Immature natural killer cell (primary cell): ENCODE measurements at places on chromosomes 4 and X.

- DNase-seq, result no peak
Observed at GRCh38 chr4:174189392-174190015, 94.0 kb downstream of the FBXO8 start.

DNA sequence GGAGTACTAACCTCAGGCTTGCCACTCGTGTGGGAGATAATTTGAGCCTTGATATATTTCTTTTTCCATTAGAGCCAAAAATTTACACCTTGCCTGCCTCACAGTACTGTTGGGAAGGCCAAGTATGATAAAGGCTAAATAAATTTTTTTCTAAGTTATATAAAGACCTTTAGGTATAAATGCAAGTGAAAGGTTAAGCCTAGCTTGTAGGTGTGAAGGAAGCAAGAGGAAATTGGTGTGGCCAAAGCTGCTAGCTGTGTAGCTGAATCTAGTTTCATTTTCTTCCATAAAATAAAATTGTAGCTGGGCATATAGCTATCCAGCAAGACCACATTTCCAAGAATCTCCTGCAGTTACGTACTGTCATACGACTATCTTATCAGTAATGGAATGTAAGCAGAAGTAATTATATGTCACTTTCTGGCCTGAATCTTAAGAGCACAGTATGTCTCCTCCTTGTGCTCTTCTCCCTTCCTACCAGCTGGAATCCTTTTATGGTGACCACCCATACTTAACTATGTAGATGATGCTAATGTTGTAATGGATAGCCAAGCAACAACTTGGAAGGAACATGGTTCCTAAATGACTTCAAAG is 14.3 kb upstream of the GABRE start:
- DNase-seq, result no peak

- no peak for DNase-seq
Observed at GRCh38 chrX:3504916-3505315, 158.5 kb upstream of the MXRA5 start.

- no peak for DNase-seq
Observed at GRCh38 chrX:137945470-137945869, 379.5 kb downstream of the ZIC3 start.

GRCh38 chr4:96835991-96836390 is 996.1 kb downstream of the PDHA2 start:
- DNase-seq, result no peak

DNA sequence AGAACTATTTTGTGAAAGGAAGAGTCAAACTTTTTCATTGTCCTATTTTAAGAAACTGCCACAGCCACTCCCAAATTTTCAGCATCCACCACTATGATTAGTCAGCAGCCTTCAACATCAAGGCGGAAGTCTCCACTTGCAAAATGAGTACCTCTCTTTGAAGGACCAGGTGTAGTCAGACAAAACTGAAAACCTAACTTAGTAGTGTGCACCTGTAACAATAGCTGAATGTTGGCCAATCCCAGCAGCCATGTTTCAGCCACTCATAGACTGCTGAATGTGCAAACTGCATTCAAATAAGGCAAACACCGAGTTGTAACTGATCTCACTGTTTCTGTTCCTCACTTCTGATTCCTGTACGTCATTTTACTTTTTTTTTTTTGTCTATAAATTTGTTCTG is 341.1 kb downstream of the IL15 start:
- DNase-seq, result no peak

DNA sequence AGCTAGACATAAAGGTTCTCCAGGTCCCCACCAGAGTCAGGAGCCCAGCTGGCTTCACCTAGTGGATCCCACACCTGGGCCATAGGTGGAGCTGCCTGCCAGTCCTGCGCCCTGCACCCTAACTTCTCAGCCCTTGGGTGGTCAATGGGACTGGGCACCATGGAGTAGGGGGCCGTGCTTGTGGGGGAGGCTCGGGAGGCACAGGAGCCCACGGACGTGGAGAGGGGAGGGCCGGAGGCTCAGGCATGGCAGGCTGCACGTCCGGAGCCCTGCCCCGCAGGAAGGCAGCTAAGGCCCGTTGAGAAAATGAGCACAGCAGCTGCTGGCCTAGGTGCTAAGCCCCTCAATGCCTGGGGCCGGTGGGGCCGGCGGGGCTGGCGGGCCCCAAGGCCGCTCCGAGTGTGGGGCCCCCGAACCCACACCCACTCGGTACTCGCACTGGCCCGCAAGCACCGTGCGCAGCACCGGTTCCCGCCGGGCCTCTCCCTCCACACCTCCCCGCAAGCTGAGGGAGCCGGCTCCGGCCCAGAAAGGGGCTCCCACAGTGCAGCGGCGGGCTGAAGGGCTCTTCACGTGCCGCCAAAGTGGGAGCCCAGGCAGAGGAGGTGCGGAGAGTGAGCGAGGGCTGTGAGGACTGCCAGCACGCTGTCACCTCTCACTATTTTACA is 291.1 kb downstream of the KLHL4 start:
- DNase-seq, result no peak

- DNase-seq, result no peak
Observed at GRCh38 chr4:19575924-19576323, 675.8 kb upstream of the SLIT2 start.

DNA sequence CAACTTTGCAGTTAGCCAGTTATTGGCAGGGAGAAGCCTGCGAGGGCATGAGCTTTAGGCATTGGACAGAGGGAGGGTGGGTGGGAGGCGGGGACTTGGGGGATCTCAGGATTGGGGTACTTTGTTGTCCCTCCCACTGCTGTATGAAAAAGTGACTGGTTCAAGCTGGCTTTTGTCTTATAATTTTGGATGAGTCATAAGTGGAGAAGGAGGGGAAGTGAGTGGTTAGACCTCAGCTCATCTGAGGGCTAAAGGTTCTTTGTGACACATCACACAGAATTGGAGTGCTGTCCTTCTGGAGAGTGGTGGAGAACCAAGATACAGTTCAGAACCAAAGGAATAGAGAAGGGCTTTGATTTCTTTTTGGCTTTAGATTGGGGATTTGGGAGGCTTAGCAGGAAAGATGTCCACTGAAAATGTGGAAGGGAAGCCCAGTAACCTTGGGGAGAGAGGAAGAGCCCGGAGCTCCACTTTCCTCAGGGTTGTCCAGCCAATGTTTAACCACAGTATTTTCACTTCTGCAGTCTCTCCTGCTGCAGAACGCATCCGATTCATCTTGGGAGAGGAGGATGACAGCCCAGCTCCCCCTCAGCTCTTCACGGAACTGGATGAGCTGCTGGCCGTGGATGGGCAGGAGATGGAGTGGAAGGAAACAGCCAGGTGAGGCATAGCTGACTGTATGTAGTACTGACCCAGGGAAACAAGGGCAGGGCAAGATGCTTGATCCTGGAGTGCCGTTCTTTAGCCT is at the start of gene SLC4A4:
TSS of gene SLC4A4 (plus strand) at position 175 of the 748 bp plus-strand sequence.
- peak; percentile 6 for DNase-seq

- DNase-seq, result no peak
Observed at GRCh38 chrX:118212817-118213183, 96.2 kb upstream of the KLHL13 start.

GRCh38 chrX:15749642-15750610 is 11.9 kb downstream of the CA5B start:
- DNase-seq, result peak; percentile 60

DNA sequence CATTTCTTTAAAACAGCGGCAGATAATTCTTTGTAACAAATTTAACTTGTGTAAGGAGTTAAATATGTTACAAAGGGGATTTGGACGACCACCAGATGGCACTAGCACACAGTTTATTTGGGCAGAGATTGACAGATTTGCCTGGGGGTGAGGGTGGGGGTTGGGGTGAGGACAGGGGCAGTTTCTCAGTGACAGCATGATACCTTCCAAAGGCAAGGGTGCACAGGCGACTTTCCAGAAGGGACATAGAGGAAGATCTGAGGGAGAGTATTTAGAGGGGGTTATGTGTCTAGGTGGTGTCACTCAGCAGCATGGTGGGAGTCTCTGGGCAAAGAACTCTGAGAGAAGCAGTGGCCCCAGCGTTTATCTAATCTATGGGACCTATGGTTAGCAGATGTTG is 9.6 kb upstream of the TMA16 start:
- DNase-seq, result peak; percentile 57

DNA sequence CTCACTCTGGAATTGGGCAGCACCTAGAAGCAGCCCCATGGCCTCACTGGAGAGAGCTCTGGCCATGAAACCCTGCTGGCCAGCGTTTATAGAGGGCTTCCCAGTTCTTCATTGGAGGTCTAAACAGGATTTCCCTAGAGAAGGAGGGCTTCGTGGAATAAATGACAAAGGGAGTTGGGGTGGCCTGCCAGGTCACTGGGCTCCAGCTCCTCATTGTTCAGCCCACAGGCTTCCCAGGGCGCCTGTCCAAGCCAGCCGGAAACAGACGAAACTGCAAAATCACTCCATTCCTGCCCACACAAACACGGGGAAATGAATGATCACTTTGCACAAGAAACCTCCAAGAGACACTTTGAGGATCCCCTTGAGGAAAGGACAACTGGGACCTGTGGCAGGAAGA is 189.7 kb downstream of the TSPAN5 start:
- no peak for DNase-seq

DNA sequence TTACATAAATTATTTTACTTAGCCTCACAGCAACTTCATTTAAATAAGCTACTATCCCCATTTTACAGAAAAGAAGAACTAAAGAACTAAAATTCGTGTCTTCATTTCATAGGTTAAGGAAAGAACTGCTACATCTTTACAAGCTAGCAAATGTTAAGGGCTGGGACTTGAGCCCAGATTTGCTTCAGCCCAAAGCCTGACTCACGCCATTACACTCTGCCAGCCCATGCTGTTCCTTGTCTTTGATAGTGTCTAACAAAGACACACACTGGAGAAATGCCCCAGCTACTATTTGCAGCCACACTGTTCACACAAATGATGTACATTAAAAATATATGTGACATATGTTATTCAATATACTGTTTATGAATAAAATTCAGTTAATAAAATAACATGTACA is 29.0 kb upstream of the ERVMER34-1 start:
- DNase-seq, result no peak

DNA sequence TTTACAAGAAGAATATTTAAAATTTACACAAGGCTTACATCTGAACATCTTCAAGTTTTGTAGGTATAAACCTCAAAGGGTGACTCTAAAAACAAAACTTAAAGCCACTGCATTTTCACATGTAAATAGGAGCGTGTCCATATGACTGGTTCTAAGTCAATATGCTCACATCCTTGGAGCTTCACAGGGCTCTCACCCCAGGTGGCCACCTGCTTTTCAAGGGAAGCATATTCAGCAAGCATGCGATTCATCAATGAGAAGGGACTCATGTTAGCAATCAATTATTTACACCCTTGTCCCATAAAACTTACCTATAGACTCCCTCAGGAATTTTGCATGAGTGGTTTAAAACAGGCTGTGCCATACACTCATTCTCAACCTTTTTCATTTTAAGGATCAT is 17.8 kb upstream of the KLHL34 start:
- no peak for DNase-seq

GRCh38 chr4:117134386-117134785 is 49.0 kb upstream of the TRAM1L1 start:
- no peak for DNase-seq

GRCh38 chr4:52366621-52367020 is 292.5 kb downstream of the USP46 start:
- DNase-seq, result no peak

DNA sequence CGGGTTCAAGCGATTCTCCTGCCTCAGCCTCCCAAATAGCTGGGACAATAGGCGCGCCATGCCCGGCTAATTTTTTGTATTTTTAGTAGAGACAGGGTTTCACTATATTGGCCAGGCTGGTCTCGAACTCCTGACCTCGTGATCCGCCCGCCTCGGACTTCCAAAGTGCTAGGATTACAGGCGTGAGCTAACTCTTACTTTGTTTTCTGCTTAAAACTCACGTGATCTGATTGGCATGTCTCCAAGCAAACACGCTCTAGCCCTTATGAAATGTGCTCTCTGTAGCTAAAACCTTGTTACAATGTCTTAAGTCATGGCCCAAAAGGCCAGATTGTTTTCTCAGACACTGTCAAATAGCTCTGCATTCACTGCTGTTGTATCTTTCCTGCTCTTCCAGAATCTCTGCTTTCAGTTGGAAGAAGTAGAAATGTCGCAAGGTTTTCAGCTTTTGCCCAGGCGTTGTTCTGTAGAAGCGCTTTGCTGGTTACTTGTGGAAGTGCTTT is 39.7 kb upstream of the OGT start:
- no peak for DNase-seq

DNA sequence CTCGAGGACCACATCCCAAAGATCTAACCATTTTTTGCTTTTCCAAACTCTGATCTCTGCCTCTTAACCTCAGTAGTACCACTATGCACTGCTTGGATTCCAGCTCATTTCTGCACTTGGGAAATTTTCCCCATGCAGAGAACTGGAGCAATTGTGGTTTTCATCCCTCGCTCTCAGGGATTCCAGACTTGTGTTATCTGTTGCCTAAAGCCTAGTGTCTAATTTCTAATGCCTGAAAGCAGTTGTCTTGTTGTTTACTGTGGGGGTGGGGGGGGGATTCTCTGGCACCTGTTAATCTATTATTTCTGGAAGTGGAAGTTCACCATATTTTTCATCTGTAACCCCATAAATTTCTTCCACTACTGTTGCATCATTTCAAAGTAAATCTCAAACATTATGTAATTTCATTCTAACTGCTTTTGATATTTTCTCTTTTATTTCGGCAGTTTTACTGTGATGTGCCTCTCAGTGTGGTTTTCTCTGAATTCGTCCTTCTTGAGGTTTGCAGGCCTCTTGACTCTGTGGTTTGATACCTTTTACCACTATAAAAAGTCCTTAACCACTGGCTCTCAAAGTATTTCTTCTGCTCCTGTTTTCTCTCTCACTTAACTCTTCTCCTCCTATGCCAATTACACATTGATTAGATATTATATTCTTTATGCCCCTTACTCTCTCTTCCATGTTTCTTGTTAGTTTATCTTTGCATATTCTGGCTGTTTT is 205.6 kb upstream of the EOLA2 start:
- DNase-seq, result peak; percentile 19

DNA sequence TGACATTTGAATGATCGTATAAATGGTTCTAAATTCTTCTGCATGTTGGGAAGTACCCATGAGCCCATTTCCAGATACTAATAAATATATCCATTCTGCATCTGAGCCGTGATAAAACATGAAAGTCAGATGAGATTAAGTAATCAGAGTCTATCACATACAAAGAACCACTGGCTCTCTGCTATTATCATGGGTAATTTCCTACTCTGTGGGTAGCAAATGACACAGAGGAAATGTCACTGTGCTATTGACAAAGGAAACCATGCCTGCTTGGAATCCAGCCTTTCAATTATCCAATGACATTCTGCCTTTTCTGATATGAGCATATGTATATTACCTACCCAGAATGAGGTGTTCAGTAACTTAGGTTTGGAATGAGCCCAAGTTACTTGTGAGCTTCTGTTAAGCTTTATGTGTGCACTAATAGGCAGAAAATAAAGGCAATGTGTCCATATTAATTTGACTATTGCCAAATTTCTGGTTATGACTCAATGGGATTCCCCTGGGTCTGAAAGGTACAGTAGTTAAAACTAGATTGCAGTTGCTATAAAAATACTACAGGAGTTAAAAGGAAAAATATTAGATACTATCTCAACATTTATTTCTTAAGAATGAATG is 238.7 kb upstream of the KCNIP4 start:
- DNase-seq, result no peak

- DNase-seq, result no peak
Observed at GRCh38 chrX:141632124-141632523, 42.6 kb downstream of the SPANXA2 start.
